Astrocyte (in vitro differentiated cells and primary cell): ENCODE measurements at places on chromosomes 2 and 18.

DNA sequence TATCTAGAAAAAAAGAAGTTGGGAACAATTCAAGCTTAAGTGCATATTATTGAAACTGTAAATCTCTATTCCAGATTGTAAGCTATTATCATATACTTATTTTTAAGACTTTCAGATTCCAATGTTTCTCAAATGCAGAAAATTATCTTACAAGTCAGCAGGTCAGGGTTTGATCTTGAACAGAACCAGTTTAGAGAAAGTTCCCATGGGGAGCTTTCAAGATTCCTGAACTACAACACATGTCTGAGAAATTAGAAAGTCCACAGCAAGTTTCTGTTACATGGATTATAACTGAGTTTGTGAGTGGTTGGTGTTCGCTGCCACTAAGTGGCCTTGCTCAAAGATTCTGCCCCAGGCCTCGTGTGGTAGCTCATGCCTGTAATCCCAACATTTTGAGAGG lies 31.6 kb upstream of the SP3 start:
- no peak for DNase-seq

DNA sequence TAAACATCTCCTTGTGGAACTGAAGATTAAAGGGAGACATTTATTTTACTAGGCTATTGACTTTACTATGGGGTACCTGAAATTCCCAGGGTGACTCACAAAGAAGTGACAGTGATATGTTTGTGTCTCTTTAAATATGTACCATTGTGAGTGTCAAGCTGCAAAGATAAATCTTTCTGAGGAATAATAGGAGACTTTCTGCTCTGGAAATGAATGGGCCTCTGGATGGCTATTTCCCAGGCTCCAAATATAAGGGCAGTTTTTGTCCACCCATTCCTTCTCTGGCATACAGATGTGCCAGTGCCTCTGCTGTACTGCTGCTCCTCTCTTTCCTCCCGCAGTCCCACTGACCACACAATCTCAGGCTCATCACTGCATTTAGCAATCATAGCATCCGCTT lies 586.4 kb upstream of the CNTNAP5 start:
- DNase-seq: no peak

DNA sequence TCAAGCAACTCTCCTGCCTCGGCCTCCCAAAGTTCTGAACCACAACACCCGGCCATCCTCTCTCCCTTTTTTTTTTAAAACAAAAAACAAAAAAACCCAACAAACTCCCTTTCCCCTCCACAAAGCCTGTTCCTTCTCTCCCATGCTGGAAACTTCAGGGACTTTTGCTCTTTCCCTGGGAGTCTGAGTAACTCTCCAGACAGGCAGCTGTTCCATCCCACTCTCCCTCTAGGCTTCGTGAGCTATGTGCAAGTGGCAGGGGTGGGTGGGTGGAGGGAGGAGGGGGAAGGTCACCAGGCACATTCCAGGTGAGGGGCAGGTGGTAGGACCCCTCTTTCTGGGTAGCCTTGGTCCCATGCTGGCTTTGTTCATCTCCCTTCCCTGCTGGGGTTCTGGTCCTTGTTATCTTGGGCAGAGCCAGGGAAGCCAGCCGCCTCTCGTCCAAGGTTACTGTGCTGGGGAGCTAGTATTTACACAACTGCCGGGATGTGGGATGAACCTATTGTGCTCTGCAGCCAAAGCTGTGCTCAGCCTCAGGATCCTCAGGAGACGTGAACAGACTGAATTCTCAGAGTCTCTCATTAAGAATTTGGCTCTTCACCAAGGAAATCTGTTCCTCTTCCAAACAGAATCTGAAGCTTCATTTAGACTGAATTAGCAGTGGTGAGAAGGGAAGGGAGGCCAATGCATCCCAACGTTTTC lies 106.9 kb downstream of the LIPG start:
- DNase-seq: peak; percentile 66

DNA sequence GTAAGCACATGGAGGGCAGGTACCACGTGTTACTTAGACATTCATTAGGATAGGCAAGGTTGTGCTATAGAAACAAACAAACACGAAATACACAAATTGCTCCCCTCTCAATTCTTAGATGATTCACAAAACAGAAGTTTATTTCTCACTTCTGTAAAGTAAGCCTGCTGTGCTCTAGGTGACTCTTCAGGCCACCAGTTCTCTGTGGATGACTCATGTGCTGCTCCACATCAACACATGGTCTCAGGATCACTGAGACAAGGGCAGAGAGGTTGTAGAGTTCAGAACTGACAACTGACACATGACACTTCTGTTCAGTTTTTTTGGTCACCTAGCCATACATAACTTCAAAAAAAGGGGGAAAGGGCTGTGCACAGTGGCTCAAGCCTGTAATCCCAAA lies 70.6 kb downstream of the DAW1 start:
- DNase-seq: no peak

GRCh38 chr2:174711206-174711605 lies 53.1 kb downstream of the CHRNA1 start:
- peak; percentile 76 for DNase-seq

GRCh38 chr2:236703373-236703709 lies 133.7 kb downstream of the ACKR3 start:
- no peak for DNase-seq

- DNase-seq: no peak
These were observed 26.2 kb downstream of the NAB1 start for GRCh38 chr2:190674966-190675650.

- no peak for DNase-seq
These were observed 2.1 kb upstream of the MAP3K2 start for GRCh38 chr2:127389778-127390435.

DNA sequence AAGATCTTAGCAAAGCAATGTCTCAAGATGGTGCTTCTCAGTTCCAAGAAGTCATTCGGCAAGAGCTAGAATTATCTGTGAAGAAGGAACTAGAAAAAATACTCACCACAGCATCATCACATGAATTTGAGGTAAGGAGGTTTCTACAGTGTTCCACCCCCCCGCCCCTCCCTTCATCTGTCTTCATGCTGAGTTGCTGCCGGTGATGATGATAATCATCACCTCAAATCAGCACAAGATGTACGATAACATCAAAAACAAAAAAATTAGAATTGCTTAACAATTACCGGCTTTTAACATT lies 14.6 kb downstream of the UGP2 start:
- no peak for DNase-seq

DNA sequence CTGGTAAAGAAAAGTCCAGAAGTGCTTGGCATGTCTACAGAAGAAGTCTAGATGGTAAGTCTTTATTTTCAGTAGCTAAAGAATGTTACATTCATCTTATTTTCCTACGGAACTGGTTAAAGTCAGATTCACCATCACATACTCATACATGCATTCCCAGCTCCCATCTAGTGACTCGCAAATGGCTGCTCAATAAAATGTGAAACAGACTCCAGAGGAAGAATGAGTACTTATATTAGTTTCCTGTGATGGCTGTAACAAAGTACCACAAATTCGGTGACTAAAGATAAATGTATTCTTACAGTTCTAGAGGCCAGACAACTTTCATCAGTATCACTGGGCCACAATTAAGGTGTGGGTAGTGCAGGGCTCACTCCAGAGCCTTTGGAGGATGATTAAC lies 797.2 kb downstream of the SATB2 start:
- DNase-seq: peak; percentile 6

DNA sequence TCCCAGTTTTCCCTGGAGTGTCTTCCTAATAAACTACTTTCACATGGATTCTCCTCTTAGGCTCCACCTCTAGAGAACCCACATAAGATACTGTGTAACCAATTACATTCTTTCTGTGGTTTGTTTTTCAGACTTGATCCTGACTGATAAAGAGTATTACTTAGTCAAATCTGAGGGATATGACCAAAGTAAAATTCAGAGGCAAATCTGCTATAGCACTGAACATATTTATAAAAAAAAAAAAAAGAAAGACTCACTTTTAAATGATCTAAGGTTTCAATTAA lies 13.9 kb downstream of the CKAP2L start:
- DNase-seq: peak; percentile 47

DNA sequence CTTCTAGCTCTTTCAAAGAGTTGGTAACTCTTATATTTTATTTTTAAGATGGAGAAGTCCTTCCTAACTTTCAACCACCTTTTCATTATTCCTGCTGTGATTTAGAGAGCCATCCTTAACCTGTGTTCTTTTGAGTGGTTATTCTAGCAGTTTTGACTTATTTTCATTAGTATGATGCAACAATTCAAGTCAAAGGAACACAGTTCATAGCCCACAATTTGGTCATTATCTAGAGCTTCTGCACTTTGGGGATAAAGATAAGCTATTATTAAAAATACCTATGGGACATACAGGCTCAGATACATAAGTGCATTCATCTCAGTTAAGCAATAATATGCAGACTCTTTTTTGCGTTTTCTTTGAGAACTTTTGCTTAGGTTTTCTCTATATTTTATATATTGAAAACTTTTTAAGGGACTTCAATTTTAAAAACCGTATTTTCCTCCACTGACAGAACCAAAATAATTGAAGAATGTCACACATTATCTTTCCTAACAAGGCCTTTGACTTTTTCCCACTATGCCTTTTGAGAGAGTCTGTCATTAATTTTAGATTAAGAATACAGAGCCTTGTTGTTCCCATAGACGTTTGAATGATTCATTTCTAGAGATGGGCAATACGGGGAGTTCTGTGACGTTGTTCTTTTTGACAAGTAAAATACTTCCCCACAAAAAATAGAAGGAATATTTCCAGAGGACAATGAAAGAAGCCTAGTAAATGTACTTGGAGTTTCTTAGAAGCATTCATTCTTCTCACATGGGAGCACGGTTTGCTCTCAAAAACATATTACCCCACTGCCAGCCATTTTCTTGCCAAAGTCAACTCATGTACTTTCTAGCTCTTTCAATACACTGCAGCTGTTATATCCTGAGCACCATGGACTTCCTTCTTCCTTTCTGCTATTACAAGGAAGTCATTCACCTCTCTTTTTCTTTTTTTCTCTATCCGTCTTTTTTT lies 42.9 kb upstream of the RASGRP3 start:
- DNase-seq: no peak

DNA sequence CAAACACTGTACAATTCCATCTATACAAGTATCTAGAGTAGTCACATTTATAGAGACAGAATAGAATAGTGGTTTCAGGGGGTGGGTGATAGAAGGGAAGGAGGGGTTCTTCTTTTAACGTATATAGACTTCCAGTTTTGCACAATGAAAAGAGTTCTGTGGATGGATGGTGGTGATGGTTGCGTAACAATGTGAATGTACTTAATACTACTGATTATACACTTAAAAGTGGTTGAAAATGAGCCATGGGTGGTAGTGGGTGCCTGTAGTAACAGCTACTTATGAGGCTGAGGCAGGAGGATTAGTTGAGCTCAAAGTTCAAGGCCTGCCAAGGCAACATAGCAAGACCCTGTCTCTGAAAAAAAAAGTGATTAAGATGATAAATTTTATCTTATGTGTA lies 85.8 kb downstream of the SETBP1 start:
- DNase-seq: no peak

DNA sequence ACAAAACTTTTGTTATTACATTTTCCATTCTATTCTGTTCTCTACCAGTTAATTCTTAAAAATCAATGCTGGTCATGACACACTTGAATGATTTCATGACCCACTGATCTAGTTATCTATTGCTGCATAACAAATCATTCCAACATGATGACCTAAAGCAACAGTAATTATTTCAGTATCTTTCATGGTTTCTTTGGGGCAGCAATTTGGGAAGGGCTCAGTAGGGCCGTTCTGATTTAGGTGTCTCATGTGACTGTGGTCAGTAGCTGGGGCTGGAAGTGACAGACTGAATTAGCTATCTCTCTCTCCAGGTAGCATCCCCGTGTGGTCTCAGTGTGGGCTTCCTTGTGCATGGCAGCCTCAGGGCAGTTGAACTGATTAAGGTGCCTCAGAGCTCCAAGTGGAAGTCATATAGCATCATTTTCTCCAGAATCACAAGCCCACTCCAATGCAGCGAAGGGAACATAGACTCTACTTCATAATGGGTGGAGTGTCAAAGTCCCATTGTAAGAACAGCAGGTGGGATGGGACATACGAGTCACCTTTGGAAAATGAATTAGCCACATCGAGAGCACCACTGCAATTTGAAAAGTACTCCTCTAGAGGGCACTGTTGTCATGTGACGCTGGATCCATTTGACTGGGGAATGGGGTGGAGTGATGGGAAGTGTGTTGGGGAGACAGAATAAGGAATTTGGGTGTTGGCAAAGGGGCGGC lies 39.1 kb upstream of the FAM136A start:
- peak; percentile 12 for DNase-seq

DNA sequence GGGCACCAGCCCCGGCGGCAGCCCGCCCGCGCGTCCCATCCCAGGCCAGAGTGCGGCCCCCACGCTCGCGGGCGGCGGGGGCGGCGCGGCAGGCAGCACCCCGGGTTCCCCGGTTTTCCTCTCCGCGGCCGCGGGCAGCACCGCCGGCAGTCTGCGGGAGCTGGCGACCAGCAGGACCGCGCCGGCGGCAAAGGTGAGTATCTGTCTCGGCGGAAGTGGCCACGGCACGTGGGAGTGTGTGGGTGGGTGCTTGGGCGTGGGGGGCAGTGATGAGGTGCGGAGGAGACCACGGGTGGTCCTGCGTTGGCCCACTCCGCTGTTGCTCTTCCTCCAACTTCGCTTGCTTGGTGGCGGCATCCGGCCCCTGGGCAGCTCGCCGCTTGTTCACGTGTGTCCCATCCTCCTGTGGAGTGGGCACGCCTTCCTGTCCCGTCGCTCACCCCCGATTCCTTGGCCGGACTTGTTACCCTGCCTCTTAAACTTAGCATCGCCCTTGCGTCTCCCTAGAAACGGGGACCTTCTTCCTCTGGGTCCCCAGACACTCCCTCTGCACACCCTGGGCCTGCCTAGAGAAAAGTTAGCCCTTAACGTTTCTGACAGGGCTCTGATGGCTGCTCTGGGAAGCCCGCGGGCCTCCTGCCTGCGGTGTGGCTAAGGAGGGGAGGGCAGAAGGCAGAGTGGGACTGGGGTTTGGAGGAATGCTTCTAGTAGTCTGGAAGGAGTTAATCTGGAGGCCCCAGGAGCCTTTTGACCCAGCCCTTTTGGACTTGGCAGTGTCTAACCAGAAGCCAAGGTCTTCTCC lies 1.1 kb downstream of the SH3RF3 start:
- peak; percentile 7 for DNase-seq

DNA sequence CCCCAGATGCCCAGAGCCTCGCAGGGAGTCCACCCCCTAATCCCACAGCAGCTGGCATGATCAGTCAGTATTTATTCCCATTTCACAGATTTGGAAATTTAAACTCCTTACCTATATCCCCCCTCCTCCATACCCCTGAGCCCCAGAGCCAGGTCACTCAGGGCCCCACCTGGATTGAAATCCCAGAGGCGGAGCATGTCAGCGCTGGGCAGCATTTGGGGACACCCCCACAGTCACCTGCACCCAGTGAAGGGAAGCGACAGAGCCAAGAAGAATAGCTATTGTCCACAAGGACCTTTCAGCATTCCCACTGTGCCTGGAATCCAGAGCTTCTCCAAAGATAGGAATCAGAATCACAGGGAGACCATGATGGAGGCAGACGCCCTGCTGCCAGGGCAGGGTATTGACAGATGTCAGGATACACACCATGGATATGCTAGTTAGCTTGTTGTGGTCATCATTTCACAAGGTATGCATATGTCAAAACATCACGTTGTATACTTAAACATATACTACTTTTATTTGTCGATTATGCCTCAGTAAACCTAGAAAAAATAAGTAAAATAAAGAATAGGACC lies 968 bp upstream of the ASTL start:
- no peak for DNase-seq
